ENCODE measurements at places on chromosomes 12 and 14.

DNA sequence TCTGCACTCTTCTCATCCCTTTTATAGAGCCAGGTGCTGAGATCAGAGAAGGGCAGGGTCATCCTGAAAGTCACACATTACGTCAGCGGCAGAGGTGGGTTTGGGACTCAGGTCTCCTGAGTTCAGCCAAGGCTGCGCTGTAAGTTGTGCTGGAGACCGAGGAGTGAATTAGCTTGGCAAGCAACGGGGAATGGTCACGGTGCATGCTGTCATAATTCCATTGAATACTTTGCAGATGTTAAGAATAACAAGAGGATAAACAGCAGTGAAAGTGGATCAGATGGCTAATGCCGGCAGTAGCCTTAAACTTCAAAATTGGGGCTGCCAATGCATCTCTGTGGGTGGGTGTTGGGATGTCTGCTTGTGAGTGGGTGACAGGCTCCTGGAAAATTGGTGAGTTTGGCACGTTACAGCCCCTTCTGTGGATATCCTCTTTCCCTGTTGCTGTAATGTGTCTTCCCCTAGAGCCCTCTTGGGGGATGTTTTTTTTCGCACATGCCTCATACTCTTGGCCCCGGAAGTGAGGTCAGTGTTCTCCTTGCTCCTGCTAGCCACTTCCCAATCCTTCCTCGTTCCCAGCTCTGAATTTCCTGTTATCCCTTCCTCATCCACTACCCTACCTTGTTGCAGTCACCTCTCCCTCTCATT is 287.1 kb upstream of the SRRM4 start:
- DNase-seq: no peak
- H3K36me3 ChIP-seq: no peaks in the 10 kb centered on the region
- peaks cover 4% of the 10 kb centered on the region for H3K27me3 ChIP-seq

DNA sequence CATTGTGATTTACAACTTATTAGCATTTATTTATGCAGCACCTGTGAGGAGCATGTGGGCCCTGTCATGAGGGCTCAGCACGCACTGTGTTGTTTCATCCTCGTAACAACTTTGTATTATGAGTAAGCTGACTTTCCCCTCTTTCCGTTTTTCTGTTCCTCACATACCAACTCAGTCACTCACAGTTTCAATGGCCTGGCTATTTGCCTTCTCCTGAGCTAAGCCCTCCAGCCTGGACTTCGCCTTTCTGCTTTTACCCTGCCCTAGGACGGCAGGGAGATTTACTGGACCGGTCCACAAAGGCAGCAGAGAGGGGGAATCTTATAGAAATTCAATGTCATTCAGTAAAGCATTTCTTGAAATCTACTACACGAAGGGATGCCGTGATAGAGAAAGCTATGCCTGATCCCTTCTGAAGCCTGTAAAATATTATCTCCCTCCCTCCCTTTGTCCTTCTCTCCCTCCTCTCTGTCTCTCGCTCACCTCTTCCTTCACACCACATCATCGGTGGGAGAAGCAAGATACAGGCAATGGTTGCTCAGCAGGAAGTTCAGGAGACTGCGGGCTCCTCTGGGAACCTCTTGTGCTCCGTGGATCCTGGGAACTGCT is 219.2 kb upstream of the TBX3 start:
- no peak overlapping the region for H3K4me3 ChIP-seq
- DNase-seq: no peak
- H3K36me3 ChIP-seq: no peaks in the 10 kb centered on the region
- peaks cover 6% of the 10 kb centered on the region for H3K27me3 ChIP-seq
- H3K4me1 ChIP-seq: no peaks in the 10 kb centered on the region

DNA sequence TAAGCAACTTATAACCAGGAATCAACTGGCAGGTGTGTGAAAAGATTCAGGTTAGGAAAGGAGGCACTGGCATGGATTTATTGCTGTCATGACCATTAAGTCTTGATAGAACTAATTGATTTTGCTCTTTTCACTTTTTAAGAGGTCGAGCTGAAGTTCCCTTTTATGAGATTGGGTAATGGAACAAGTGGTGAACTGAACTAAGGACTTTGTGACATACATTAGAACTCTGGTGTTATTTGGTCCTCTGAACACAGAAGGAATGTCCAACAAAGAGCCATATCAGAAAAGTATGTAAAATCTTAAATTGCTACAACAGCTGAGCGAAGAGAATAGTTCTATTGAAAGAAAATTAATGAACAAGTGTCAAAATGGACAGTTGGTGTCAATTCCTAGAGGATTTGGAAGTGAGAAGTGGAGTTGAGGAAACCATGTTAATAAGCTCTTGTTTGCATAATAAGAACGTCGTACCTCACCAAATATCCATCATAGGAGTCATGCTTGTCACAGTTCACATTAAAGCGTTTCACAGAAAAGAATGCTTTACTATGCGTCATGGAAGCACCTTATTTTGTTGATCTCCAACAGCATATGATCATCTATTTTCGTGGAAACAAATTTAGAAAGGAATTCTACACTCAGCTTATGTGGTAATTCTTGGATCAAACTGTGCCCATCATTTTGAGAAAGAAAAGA is 8.4 kb upstream of the MYF6 start:
- no peaks in the 10 kb centered on the region for H3K4me1 ChIP-seq
- H3K36me3 ChIP-seq: no peaks in the 10 kb centered on the region
- no peak for DNase-seq
- H3K4me3 ChIP-seq: no peak overlapping the region
- H3K27me3 ChIP-seq: no peaks in the 10 kb centered on the region

- H3K27ac ChIP-seq: no peak overlapping the region
- no peaks in the 10 kb centered on the region for H3K4me1 ChIP-seq
- no peak for DNase-seq
- H3K27me3 ChIP-seq: no peaks in the 10 kb centered on the region
These were observed 57.9 kb downstream of the NAV3 start for GRCh38 chr12:77888611-77889010.

- no peaks in the 10 kb centered on the region for H3K36me3 ChIP-seq
- no peak overlapping the region for H3K27ac ChIP-seq
- no peaks in the 10 kb centered on the region for H3K27me3 ChIP-seq
- DNase-seq: peak; percentile 41
- H3K4me1 ChIP-seq: peaks cover 27% of the 10 kb centered on the region
These were observed 11.2 kb upstream of the CD9 start for GRCh38 chr12:6189028-6189427.

DNA sequence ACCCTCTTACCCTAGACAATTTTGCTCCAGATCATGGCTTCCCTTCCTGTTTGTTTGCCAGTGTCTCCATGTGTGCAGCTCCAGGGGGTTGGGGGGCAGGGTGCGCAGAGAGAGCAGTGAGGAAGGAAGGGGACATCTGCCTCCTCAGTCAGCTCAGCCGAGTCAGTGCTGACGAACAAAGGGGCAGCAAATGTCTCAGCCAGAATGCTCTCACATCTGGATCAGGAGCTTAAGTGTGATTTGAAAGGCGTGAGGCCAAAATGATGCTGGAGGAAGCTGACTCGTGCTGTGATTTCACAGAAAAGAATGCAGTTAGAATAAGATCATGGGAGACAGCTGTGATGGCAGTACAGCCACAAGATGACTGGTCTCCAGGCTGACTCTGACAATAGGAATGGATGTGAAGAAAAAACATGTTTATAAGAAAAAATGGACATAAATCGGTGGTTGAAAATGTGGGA is 27.1 kb upstream of the CDK17 start:
- H3K27me3 ChIP-seq: no peaks in the 10 kb centered on the region
- H3K4me1 ChIP-seq: peaks cover 8% of the 10 kb centered on the region
- no peak overlapping the region for H3K4me3 ChIP-seq
- no peak for DNase-seq

DNA sequence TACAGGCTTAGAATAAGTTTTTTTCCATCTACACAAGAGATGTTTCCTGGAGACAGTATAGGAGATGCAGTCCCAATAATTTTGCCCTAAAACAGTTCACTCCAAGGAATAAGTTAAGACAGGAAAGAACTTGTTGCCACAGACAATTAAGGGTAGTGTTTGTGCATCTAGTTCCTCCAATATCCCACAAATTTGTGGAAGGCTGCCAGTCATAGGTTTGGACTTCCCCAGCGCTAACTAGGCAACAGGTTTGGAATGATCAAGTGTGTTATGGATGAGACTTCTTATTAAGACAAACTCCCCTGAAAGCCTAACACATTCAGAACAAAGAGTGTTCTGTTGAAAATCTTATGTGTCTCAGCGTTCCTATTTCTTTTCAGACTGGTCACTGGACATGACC is 611.0 kb downstream of the CCER1 start:
- no peak for DNase-seq
- no peak overlapping the region for H3K27ac ChIP-seq
- H3K4me3 ChIP-seq: no peak overlapping the region
- peaks cover 9% of the 10 kb centered on the region for H3K27me3 ChIP-seq
- H3K36me3 ChIP-seq: no peaks in the 10 kb centered on the region

GRCh38 chr12:106739318-106739717 is 35.2 kb upstream of the RIC8B start:
- no peak for DNase-seq
- peaks cover 3% of the 10 kb centered on the region for H3K4me1 ChIP-seq

- no peaks in the 10 kb centered on the region for H3K4me1 ChIP-seq
- no peak for DNase-seq
- H3K27ac ChIP-seq: no peak overlapping the region
- H3K4me3 ChIP-seq: no peak overlapping the region
- no peaks in the 10 kb centered on the region for H3K36me3 ChIP-seq
These were observed 25.7 kb upstream of the PDZRN4 start for GRCh38 chr12:41162461-41162860.

DNA sequence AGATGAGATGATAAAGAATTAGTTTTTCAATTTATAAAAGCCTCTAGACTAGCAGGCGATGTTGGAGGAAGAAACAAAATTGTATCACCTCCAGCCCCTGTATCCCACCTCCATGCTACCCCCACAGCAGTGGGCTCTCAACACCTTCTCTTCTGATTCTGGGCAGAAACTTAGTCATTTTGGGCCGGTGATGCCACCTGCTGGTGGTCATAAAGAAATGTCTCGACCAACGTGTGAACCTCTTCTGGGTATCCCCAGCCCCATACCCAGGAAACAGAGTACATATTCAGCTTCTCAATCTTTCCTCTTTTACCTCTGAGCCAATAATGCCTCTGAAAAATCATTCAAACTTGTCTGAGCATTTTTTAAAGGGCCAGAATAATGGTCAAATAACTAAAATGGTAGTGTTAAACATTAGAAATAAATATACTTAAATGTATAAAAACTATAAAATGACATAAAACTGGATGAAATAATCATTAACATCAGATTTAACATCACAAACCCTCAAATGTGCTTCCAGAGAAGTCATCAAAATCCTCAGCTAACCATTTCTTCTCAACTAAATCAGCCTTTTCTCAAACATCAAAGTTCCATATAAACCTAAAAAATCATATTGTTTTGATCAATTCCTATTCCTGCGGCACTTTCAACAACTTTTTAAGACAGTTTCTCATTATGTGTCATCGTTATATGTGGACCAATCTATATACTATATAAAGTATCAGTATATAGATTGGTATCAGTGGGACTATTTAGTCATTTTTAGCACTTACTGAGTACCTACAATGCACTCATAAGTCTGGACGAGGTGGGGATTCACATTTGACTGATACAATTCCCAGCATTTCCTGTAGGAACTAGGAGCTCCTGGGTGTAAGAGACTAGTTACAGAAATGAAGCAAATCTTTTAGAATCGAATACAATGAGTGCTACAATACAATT is 69.4 kb downstream of the ATXN2 start:
- no peaks in the 10 kb centered on the region for H3K36me3 ChIP-seq
- H3K27me3 ChIP-seq: no peaks in the 10 kb centered on the region
- DNase-seq: peak; percentile 50
- no peak overlapping the region for H3K4me3 ChIP-seq
- peaks cover 7% of the 10 kb centered on the region for H3K4me1 ChIP-seq

DNA sequence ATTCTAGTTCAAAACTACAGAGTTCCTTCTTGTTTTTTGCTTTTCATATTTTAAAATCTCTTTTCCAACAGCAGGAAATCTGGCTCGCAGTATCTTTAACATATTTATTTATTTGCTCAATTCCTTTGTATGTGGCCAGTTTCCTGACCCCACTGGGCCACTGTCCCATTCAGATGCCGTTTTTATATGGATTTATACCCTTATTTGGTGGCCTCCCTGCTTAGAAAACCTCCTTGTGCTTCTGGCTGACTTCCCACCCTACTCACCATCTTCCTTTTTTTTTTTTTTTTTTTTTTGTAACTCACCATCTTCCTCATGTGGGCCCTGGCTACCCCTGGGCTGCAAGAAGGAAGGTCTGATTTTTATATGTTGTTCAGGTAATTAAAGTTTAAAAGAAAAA is 53.9 kb downstream of the TTLL5 start:
- peaks cover 24% of the 10 kb centered on the region for H3K36me3 ChIP-seq
- H3K4me1 ChIP-seq: no peaks in the 10 kb centered on the region
- no peaks in the 10 kb centered on the region for H3K27me3 ChIP-seq
- no peak overlapping the region for H3K27ac ChIP-seq
- no peak for DNase-seq

DNA sequence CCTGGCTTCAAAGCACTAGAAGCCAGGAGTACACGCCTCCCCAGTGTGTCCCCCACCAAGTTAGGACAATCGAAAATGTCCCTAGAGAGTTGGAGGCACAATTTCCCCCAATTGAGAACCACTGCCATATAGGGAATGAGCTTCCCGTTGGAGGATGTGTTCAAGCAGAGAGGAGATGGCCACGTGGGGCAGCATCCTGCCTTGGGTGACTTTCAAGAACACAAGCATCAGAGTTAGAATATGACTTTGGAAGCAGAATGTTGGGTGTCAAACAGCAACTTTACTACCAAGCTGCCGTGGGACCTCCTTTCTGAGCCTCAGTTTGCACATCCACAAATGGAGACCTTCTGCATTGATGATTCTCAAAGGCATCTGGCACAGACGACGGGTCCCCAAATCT is 56.5 kb downstream of the RFLNA start:
- H3K4me1 ChIP-seq: peaks cover 2% of the 10 kb centered on the region
- H3K4me3 ChIP-seq: no peak overlapping the region
- no peak for DNase-seq
- no peak overlapping the region for H3K27ac ChIP-seq
- H3K36me3 ChIP-seq: peaks cover 34% of the 10 kb centered on the region

- H3K4me1 ChIP-seq: peaks cover 40% of the 10 kb centered on the region
- no peaks in the 10 kb centered on the region for H3K27me3 ChIP-seq
- no peak overlapping the region for H3K27ac ChIP-seq
- H3K4me3 ChIP-seq: no peak overlapping the region
- no peaks in the 10 kb centered on the region for H3K36me3 ChIP-seq
- DNase-seq: no peak
These were observed 8.9 kb downstream of the STX2 start for GRCh38 chr12:130830246-130830551.

- H3K27ac ChIP-seq: no peak overlapping the region
- peaks cover 24% of the 10 kb centered on the region for H3K4me1 ChIP-seq
- H3K4me3 ChIP-seq: no peak overlapping the region
- no peaks in the 10 kb centered on the region for H3K27me3 ChIP-seq
- peak; percentile 4 for DNase-seq
- H3K36me3 ChIP-seq: peaks cover 5% of the 10 kb centered on the region
These were observed 362.9 kb downstream of the RAD51B start for GRCh38 chr14:68182492-68182891.

GRCh38 chr14:91202234-91202974 is 42.1 kb downstream of the GPR68 start:
- peaks cover 63% of the 10 kb centered on the region for H3K36me3 ChIP-seq
- H3K4me3 ChIP-seq: no peak overlapping the region
- DNase-seq: no peak
- no peaks in the 10 kb centered on the region for H3K27me3 ChIP-seq

- H3K27me3 ChIP-seq: peaks cover 13% of the 10 kb centered on the region
- no peak overlapping the region for H3K4me3 ChIP-seq
- no peak overlapping the region for H3K27ac ChIP-seq
These were observed 17.7 kb upstream of the POP5 start for GRCh38 chr12:120598674-120599463.

GRCh38 chr12:64470495-64470894 is 18.6 kb downstream of the TBK1 start:
- no peaks in the 10 kb centered on the region for H3K27me3 ChIP-seq
- no peak for DNase-seq
- no peak overlapping the region for H3K4me3 ChIP-seq
- H3K27ac ChIP-seq: no peak overlapping the region

All from naive thymus-derived CD8-positive, alpha-beta T cell (primary cell).